ENCODE measurements at places on chromosomes 6 and 20. TPM values are rescaled to one million over a fixed set of nuclear protein-coding genes. Genes with fewer than 3 reads are reported as not detected.

- H3K27me3 ChIP-seq = no peaks in the 10 kb centered on the region
- peak overlapping the region; percentile 98 for H3K4me3 ChIP-seq
- H3K4me1 ChIP-seq = peaks cover 40% of the 10 kb centered on the region
- H3K36me3 ChIP-seq = peaks cover 9% of the 10 kb centered on the region
- DNase-seq = no peak
Measured at GRCh38 chr20:33400812-33401183, 521 bp downstream of the CDK5RAP1 start.

Gene PNLDC1
- total RNA-seq = not detected

Gene SCP2D1
- not detected for total RNA-seq

DNA sequence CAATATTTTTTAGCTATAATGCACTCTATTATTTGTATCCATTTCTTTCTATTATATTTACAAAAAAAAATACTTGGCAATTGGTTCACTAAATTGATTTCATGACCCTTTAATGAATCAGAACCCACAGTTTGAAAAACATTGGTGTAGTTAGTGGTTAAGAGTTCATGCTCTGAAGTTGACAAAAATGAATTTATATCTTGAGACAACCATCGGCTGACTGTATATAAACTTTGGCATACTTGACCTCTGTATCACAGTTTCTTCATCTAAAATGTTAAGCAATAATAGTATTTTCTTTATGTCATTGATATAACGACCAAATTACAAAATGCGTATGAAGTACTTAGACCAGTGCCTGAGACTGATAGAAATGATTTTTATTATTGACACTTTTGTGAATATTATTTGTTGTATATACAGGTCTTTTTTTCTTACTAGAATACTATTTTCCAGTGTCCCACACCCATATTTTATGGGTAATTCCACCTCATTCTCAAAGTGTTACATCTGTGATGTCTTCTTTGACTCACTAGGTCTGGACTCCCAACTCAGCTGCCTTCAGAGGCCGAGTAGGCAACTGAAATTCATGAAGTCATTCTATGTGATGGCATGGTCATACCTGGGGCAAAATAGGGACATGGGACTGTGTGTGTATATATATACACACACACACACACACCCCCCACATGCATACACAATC lies 459.2 kb downstream of the RFPL4B start:
- no peak overlapping the region for H3K4me3 ChIP-seq
- H3K4me1 ChIP-seq = peaks cover 6% of the 10 kb centered on the region
- DNase-seq = no peak
- no peaks in the 10 kb centered on the region for H3K36me3 ChIP-seq
- H3K27ac ChIP-seq = no peak overlapping the region

Gene OR2H1
- total RNA-seq = not detected

Gene TBX18
- 9.8 TPM for total RNA-seq

DNA sequence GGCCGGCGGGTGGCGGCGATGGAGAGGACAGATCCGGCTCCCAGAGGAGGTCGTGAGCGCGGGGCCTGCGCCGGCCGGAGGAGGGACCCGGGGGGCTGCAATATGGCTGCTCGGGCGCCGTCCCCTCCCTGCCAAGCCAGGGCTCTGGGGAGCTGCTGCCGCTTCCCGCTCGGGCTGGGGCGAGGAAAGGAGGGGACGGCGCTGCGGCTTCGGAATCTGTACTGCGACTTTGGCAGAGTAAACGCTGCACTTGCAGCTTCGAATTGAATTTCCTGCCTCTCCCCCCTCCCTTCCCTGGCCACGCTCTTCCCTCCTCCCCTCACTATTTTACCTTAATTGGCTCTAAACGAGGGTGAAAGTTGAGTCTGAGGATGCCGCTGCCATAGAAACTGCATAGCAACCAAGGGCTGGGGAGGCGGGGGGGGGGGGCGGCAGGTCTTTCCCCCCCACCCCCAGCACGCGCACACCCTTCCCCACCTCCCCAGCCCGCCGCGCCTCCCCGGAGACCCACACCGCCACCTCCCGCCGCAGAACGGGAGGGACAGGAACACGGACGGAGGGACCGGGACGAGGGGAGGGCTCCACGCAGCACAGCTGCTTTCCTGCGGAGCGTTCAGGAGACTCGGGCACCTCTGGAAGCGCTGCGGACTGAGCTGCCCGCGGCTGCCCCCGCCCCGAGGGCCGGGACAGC lies 93.9 kb downstream of the RNASET2 start:
- H3K36me3 ChIP-seq = no peaks in the 10 kb centered on the region
- peak overlapping the region; percentile 16 for H3K27ac ChIP-seq
- DNase-seq = no peak
- no peaks in the 10 kb centered on the region for H3K27me3 ChIP-seq
- H3K4me3 ChIP-seq = peak overlapping the region; percentile 54

- no peaks in the 10 kb centered on the region for H3K36me3 ChIP-seq
- H3K27me3 ChIP-seq = no peaks in the 10 kb centered on the region
- peaks cover 3% of the 10 kb centered on the region for H3K4me1 ChIP-seq
- H3K27ac ChIP-seq = no peak overlapping the region
Measured at GRCh38 chr20:47606983-47607613, 105.4 kb downstream of the NCOA3 start.

Gene SIRPD
- not detected for total RNA-seq

Gene ENPP1
- 14.7 TPM for total RNA-seq

Gene SNAP25
- total RNA-seq = 5.6 TPM

Gene IYD
- not detected for total RNA-seq

DNA sequence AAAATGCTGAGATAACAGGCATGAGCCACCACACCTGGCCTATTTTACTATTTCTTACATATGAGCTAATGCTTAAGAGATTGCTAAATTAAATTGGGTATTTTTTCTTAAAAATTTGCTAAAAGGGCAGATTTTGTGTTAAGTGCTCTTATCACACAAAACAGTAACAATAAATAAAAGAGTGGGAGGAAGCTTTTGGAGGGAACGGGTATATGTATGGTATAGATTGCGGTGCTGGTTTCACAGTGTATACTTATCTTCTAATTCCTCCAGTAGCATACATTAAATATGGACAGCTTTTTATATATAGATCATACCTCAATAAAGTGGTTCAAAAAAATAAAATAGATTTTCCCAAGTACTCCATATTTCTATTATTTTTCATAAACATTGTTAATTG lies 39.4 kb upstream of the FABP7 start:
- H3K27ac ChIP-seq = no peak overlapping the region
- DNase-seq = no peak
- H3K27me3 ChIP-seq = no peaks in the 10 kb centered on the region
- H3K36me3 ChIP-seq = no peaks in the 10 kb centered on the region
- H3K4me1 ChIP-seq = peaks cover 24% of the 10 kb centered on the region
- no peak overlapping the region for H3K4me3 ChIP-seq

Gene SLC12A5
- total RNA-seq = not detected

GRCh38 chr6:8065519-8065911 lies 1.3 kb upstream of the BLOC1S5 start:
- no peak for DNase-seq
- H3K27ac ChIP-seq = no peak overlapping the region
- H3K4me1 ChIP-seq = peaks cover 8% of the 10 kb centered on the region
- H3K4me3 ChIP-seq = no peak overlapping the region

Gene ULBP3
- total RNA-seq = 1.7 TPM

- no peaks in the 10 kb centered on the region for H3K4me1 ChIP-seq
- H3K27ac ChIP-seq = no peak overlapping the region
- H3K4me3 ChIP-seq = no peak overlapping the region
- DNase-seq = no peak
- H3K36me3 ChIP-seq = no peaks in the 10 kb centered on the region
- H3K27me3 ChIP-seq = no peaks in the 10 kb centered on the region
Measured at GRCh38 chr6:149278997-149279396, 38.5 kb upstream of the TAB2 start.

DNA sequence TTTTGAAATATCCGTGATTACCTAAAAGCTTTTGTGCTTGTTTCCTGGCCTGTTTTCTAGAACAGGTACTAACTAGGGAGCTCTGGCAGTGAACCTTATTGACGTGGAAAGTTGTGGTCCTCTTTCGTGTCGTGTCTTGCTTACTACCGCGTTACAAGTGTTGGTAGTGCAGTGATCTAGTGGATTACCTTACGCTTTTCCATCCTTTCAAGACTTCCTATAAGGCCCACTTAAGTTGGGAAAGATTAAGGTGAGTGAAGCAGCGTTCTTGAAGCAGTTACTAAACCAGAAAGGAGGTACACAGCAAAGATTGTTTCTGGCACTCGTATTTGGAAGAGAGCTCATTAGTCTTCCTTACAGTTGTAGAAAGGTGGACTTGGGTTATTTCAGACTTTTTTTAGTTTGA lies 1.9 kb downstream of the PNRC1 start:
- no peak for DNase-seq
- H3K4me1 ChIP-seq = peaks cover 43% of the 10 kb centered on the region
- H3K36me3 ChIP-seq = no peaks in the 10 kb centered on the region
- peak overlapping the region; percentile 100 for H3K27ac ChIP-seq

DNA sequence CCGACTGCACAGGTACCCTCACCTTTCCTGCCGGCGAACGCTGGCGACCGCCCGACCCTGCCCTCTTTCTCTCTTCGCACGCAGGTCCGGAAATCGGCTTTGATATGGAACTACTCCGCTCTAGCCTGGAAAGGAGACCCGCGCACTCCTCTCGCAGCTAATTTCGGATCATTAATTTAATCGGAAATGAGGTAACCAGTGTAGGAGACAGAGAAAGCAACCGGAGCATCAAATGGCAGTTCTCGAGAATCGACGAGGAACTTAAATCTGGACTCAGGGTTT lies 949 bp upstream of the ATXN1 start:
- peaks cover 33% of the 10 kb centered on the region for H3K4me1 ChIP-seq
- no peaks in the 10 kb centered on the region for H3K27me3 ChIP-seq
- H3K36me3 ChIP-seq = no peaks in the 10 kb centered on the region
- H3K27ac ChIP-seq = peak overlapping the region; percentile 99
- H3K4me3 ChIP-seq = peak overlapping the region; percentile 93
- DNase-seq = no peak

DNA sequence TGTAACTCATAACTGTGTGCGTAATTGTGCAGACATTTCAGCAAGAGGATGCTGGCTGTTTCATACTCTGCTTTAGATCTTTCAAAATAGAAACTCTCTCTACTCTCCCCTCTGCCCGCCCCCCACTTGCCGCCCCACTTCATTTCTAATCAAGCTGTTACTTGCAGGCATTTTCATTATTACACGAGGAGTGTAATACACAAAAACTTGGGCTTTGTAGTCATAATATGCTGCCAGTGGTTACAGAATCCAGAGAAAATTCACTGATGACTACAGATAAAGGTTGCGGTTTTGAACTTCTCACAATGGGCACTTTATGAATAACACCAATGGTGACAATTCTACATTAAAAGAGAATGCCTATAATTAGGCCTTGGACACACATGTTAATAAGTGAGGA lies 194.0 kb upstream of the POU3F2 start:
- H3K4me1 ChIP-seq = no peaks in the 10 kb centered on the region
- no peaks in the 10 kb centered on the region for H3K36me3 ChIP-seq

Gene CLIC5
- 3.4 TPM for total RNA-seq

DNA sequence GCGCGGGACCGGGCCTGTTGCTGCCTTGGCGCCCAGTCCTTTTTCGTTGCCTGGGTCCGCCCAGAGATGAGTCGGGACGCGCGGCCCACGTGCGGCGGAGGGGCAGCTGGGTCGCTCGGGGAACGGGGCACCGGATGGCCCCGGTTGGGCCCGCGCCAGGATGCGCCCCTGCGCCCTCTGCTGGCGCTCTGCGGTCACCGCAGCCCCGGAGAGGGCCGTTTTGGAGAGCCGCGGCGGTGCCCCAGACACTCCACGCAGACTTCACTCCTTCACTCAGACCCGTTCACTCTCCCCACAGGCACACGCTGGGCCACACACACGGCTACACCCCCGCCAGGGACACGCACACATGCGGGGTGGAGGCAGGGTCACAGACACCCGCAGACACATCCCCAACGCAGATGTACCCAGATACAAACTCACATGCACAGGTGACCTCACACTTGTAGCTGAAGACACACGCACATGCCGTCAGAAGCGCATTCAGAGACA lies 38.8 kb downstream of the SRC start:
- H3K36me3 ChIP-seq = peaks cover 33% of the 10 kb centered on the region
- H3K4me1 ChIP-seq = peaks cover 17% of the 10 kb centered on the region
- no peaks in the 10 kb centered on the region for H3K27me3 ChIP-seq
- peak overlapping the region; percentile 43 for H3K4me3 ChIP-seq
- DNase-seq = no peak

- no peaks in the 10 kb centered on the region for H3K27me3 ChIP-seq
- peaks cover 85% of the 10 kb centered on the region for H3K4me1 ChIP-seq
- peaks cover 9% of the 10 kb centered on the region for H3K36me3 ChIP-seq
- H3K27ac ChIP-seq = no peak overlapping the region
Measured at GRCh38 chr20:37522260-37523011, 1.4 kb downstream of the NNAT start.

GRCh38 chr6:127727260-127727953 lies 150.4 kb downstream of the C6orf58 start:
- H3K27ac ChIP-seq = no peak overlapping the region
- no peaks in the 10 kb centered on the region for H3K36me3 ChIP-seq
- H3K27me3 ChIP-seq = no peaks in the 10 kb centered on the region
- no peaks in the 10 kb centered on the region for H3K4me1 ChIP-seq
- DNase-seq = no peak
- H3K4me3 ChIP-seq = no peak overlapping the region

- DNase-seq = no peak
- H3K27ac ChIP-seq = no peak overlapping the region
- peaks cover 7% of the 10 kb centered on the region for H3K4me1 ChIP-seq
- no peaks in the 10 kb centered on the region for H3K27me3 ChIP-seq
- no peak overlapping the region for H3K4me3 ChIP-seq
- H3K36me3 ChIP-seq = no peaks in the 10 kb centered on the region
Measured at GRCh38 chr6:36346486-36347273, 10.0 kb upstream of the BNIP5 start.

- no peaks in the 10 kb centered on the region for H3K4me1 ChIP-seq
- no peaks in the 10 kb centered on the region for H3K36me3 ChIP-seq
- no peak overlapping the region for H3K4me3 ChIP-seq
Measured at GRCh38 chr20:34798871-34799270, 26.6 kb downstream of the NCOA6 start.

DNA sequence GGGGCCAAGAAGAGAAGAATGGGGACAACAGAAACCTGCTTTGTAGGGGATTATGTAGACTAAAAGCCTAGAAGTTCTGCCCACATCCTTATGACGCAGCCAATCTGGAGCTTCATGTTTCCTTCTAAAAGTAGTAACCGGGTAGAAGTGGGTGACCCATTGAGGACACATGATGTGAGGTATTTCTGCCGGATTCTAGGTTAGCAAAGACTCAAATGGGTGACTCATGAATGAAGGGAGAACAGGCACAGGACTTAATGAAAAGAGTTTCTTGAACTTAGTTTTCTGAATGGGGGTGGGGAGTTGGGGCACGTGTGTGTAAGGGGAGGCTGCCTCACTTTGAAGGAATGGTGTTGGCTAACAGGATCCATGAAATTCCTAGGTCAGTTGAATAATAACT lies 68.8 kb downstream of the CDS2 start:
- no peak for DNase-seq
- H3K27ac ChIP-seq = no peak overlapping the region
- no peak overlapping the region for H3K4me3 ChIP-seq
- peaks cover 9% of the 10 kb centered on the region for H3K4me1 ChIP-seq

DNA sequence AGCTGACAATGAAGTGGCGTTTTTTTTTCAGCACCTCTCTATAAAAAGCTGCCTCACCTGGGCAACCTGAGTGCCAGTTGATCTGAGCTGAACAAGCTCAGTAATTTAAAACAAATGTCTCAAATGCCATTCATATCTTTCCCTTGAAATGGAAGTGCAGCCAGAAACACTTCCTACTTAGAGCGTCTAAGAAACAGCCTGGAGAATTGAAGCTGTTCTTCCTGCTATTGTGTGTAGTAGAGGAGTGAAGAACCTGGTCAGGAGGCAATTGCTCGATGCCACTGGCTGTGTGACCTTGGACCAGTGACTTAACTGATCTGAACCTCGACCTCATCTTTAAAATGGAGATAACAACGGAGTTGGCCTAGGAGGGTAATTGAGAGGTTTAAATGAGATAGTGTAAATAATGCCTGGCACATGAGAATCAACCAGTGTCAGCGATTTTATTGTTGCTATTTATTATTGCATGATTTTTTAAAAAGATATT lies 95.4 kb upstream of the FOXQ1 start:
- DNase-seq = no peak
- H3K36me3 ChIP-seq = no peaks in the 10 kb centered on the region
- no peak overlapping the region for H3K4me3 ChIP-seq
